ENCODE measurements at places on chromosomes 4 and X.

DNA sequence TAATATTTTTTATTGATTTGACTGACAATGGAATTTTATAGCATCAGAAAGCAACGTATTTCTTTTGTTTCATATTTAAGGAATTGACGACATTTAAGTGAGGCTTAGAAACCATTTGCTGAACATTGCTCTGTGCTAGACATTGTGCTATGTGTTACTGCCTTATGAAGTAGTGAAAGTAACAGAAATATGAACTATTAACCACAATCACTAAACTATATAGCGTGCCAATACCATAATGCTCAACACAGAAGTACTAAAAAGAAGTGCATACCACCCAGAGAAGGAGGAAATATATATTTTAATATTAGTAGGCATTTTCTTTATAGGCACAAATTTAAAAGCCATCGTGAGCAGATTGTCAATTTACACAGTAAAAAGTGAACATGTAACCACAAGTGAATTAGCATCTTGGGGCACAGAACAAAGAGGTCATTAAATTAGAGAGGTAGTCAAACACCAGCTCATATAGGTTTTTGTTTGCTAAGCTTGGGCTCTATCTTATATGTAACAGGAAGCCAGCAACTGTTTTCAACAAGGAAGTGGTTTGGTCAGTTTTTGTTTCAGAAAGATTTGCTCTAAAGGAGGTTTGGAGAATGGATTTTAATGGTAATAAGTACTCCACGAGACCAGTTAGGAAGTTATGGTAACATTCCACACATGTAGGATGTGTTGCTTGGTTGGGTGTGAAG, 270.7 kb downstream of the GRXCR1 start:
- no peak for DNase-seq

DNA sequence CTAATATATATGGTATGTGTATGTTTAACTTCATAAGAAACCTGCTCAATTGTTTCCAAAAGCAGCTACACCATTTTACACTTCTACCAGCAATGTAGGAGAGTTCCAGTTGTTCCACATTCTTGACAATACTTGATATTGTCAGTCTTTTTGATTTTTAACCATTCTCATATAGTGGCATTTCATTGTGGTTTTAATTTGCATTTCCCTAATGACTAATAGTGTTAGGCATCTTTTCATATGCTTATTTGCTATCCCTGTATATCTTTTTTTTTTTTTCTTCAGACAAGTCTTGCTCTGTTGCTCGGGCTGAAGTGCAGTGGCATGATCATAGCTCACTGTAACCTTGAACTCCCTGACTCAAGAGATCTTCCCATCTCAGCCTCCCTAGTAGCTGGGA, 58.2 kb upstream of the TRIM2 start:
- DNase-seq, result no peak

- no peak for DNase-seq
These were observed 148.3 kb upstream of the DGKK start for GRCh38 chrX:50618788-50619558.

GRCh38 chrX:7972586-7972985, 45.4 kb upstream of the PNPLA4 start:
- DNase-seq, result no peak

DNA sequence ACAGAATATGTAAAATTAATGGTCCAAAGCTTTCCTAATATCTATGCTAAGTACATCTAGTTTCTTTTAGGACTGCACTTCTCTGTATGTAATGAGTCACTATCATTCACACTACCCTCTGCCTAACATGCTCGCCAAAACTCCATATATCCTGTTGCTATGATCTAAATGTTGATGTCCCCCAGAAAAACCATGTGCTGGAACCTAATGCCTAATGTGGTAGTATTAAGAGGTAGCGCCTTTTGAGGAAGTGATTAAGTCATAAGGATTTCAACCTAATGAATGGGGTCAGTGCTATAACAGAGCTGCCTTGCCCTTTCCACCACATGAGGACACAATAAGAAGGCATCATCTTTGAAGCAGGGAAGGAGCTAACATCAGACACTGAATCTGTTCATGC, 34.9 kb upstream of the NFKB1 start:
- DNase-seq, result no peak

GRCh38 chrX:129522184-129523078, 859 bp downstream of the SMARCA1 start:
- DNase-seq, result no peak

DNA sequence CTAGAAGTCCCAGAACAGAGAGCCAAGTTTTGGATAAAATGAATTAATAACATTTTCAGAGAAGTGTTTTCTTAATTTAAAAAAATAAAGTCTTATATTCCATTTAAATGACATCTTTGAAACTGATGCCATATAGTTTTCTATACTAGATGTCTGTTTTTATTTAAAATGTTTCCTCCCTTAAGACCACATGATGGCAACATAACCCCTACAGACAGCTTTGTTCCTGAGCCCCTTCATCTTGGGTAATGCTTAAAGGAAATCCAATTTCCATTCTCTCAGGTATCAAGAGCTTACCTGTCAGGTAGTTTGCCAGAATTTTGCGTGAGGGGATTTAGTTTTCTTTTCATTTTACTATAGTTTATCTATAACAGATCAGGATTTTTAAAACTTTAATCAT, 181.4 kb upstream of the UGT8 start:
- DNase-seq, result no peak

DNA sequence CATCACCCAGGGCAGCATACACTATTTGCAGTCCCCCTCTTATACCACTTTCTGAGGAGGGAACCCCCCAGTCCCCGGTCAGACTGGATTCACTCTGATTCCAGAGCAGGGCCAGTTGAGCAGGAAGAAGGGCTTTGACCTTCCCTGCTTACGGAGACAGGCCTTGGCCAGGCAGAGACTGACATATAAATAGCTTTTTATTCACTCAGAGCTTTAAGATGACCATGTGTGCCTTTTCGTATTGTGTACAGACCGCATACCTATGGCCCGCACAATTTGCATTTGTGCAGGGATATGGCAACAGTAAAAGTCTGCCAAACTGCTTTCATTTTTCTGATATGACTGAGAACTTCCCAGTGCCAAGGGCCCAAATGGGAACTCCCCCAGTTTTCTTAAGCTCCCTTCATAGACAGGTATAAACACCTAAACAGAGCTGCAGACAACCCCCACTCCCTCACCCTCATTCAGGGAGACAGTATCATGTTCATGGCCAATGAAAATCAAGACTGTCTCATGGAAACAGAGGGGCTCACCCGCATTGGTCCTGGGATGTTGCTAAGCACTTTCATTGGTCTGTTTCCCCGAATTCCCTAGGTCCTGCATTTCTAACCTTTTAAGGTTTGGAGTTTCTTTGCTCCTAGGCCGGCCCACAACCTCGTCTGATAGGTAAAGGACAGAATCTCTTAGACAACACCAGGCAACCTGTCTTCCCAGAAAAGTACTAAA, 86.0 kb downstream of the RTL5 start:
- DNase-seq, result no peak

- no peak for DNase-seq
These were observed 18.8 kb upstream of the VSIG1 start for GRCh38 chrX:108025954-108026600.

- DNase-seq, result no peak
These were observed 47.8 kb downstream of the NIPAL1 start for GRCh38 chr4:48064349-48064748.

GRCh38 chrX:153304988-153305736, 16.4 kb downstream of the PNMA6F start:
- DNase-seq, result no peak
